ENCODE measurements at places on chromosomes 6 and 20.

- DNase-seq, result no peak
Measured at GRCh38 chr6:158002951-158003853, 21.5 kb downstream of the SYNJ2 start.

- peak; percentile 89 for DNase-seq
Measured at GRCh38 chr6:31737991-31738979, 1.5 kb upstream of the MSH5 start.

DNA sequence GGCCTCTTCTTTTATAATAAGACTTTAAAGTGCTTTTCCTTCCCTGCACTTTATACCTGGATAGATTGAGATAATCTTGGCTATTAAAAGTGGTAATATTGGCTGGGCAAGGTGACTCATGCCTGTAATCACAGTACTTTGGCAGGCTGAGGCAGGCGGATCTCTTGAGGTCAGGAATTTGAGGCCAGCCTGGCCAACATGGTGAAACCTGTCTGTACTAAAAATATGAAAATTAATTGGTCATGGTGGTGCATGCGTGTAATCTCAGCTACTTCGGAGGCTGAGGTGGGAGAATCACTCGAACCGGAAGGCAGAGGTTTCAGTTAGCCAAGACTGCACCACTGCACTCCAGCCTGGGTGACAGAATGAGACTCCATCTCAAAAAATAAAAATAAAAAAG lies 197.1 kb upstream of the RGS17 start:
- no peak for DNase-seq

GRCh38 chr20:35359335-35359950 lies 52.3 kb downstream of the UQCC1 start:
- no peak for DNase-seq

DNA sequence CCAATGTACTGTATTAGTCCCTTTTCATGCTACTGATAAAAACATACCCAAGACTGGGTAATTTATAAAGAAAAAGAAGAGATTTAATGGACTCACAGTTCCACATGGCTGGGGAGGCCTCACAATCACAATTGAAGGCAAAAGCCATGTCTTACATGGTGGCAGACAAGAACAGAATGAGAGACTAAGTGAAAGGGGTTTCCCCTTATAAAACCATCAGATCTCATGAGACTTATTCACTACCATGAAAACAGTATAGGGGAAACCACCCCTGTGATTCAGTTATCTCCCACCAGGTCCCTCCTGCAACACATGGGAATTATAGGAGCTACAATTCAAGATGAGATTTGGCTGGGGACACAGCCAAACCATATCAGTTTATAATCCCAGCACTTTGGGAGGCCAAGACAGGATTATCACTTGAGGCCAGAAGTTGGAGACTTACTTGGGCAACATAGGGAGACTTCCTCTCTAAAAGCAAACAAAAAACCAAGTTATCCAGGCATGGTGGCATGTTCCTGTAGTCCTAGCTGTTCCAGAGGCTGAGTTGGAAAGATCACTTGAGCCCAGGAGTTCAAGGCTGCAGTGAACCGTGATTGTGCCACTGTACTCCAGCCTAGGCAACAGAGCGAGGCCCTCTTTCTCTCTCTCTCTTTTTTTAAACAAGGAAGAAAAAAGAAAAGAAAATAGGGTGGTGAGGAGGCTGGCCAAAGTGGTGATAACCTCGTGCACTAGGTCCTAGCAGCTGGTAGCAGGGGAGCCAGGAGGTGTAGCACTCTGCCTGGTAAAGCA lies 22.9 kb upstream of the DDR1 start:
- no peak for DNase-seq

DNA sequence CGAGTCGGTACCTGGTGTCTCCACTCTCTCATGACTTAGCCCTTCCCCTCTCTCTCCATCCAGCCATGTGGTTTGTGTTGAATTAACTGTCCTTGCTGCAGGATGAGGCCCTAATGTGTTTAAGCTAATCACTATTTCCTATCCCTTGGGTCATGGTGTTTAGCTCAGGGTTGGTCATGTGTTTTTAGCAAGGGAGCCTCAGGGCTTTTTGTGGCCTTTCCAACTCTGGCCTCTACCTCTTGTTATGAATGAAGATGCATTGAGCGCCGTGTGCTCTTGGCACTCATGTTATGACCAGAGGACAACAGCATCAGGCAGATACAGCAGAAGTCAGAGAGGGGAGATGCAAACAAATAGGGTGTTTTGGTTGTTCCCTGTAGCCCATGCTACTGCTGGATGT lies 674.2 kb upstream of the FLRT3 start:
- DNase-seq, result no peak

DNA sequence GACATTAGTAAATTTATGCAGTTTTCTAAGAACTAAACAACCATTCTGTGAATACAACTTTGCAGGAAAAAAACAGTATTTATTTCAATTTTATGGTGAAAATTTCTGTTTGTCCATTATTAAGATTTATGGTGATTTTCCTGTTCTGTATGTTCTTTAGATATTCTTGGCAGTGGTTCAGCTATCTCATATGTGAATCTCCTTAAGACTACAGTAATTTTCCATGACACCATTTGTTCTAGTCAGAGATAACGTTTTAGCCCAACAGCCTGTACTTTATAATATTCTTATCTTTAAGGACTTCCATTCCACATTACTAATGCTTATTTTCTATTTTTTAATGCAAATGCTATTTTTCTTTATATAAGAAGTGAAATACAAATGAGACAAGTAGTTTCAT lies 504.0 kb downstream of the RFPL4B start:
- no peak for DNase-seq

DNA sequence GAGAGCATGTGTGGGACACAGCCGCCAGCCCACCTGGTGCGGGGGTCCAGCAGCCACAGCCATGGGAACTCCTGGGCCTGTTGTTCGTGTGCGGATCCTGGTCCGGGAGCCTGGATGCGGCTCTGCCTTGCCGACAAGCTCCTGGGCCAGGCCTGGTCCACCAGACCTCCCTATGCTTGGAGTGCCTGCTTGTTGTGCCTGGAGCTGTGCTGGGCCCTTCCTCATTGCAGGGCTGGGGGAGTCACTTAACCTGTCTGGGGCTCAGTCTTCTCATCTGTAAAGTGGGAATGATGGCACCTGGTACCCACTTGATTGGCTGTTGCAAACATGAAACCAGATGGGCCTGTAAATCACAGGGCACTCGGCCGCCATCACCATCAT lies 2.6 kb upstream of the OSBPL2 start:
- no peak for DNase-seq

- DNase-seq, result no peak
Measured at GRCh38 chr6:29941471-29941870, 861 bp upstream of the HLA-A start.

DNA sequence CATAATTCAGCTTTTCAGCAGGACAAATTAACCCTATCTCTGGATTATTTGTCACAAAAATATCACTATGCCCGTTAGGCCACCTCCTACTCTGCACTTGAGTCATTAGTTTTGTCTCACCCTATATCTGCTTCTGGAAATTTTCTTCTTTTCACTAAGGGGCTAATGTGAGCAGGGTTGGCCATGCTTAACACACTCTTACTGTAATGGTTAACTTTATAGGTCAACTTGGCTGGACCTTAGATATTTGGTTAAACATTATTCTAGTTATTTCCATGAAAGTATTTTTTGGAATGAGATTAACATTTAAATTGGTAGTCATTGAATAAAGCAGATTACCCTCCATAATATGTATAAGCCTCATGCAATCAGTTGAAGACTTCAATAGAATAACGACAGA lies 394.6 kb upstream of the PTCHD4 start:
- no peak for DNase-seq

GRCh38 chr6:127854009-127854408 lies 46.8 kb downstream of the THEMIS start:
- DNase-seq, result no peak

DNA sequence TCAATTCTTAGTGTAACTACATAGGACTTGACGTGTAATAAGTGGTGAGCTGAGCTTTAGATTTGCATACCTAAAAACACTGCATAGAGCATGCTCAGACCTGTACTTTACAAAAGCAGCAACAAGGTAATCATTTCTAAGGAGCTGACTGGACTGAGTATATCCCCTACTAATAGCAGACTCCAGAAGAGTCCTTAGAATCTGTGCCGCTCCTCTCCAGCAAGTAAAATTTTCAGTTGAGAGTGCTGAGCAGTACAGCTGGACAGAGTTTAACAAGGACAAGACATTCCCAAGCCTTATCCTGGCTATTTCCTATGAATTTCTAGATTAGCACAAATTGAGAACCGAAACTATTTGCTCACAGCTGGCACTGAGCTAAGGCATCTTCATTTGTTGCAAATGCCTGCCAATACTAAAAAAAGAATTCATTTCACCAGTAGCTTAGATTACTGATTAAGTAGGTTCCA lies 26.1 kb upstream of the KLHL31 start:
- no peak for DNase-seq

DNA sequence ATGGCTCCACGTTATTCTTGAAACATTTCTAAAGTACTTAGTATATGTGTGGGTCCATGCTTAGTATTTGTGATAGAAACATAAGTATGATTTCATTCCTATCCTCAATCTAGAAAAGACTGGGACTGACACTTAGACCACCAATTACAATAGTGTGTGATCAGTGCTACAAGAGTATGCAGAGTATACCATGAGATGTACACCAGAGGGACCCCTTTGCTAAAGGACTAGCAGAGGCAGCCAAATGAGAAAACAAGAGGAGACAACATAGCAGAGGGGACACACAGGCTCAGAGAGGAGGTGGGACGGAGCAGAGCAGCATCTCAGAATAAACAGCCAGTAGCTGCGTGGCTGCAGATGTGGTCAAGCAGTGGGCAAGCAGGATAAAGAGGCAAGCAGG lies 21.0 kb downstream of the RMND1 start:
- no peak for DNase-seq

- peak; percentile 3 for DNase-seq
Measured at GRCh38 chr20:431012-431904, 23.2 kb downstream of the RBCK1 start.

DNA sequence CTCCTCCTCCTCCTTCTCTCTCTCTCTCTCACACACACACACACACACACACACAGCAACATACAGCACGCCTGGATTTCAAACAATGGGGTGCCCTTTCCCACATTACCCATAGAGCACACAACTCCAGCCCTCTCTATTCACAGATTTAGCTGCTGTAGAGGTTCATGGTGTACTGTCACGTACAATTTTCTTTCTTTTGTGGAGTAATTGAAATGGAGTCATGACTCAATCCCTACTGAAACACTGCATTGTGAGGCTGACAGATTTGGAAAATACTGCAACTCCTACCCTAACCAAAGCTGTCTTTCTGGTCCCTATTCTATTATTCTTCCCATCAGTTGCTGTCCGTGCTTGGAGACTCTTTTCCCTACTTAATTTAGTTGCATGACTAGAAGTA lies 166.9 kb downstream of the EDN1 start:
- DNase-seq, result no peak

DNA sequence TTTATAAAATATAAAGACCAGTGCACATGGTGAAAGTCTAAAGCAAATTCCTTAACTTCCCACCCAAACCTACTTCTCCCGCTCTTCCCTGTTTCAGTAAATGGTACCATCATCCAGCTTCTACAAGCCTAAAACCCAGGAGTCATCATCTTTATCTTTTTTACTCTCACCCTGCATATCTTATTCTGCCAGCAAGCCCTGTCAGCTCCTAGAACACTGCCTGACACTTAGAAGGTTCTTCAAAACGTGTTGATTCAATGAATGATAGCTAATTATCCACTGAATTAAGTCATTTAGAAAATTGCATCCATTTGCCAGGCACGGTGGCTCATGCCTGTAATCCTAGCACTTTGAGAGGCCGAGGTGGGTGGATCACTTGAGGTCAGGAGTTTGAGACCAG lies 185.7 kb downstream of the TFAP2B start:
- DNase-seq, result no peak

DNA sequence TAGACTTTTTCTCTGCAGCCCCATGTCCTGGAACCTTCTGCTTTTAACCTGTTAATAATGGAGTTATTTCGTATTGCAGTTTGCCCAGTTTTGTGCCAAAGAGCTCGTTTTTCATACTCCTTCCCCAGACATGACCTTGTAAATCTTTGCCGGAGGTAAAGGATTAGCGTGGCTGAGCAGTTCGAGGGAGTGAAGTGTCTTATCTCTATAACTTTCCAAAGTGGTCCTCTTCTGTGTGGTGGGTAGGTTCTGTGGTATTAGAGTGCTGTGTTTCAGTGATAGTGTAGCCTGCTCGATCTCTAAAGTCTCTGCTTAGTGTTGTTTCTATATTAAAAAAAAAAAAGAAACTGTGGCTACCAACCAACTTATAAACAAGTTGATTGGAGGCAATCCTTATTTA lies 67.5 kb downstream of the FARS2 start:
- no peak for DNase-seq

- no peak for DNase-seq
Measured at GRCh38 chr20:1904135-1904534, 8.9 kb downstream of the SIRPA start.

GRCh38 chr6:36028088-36028876 lies 674 bp downstream of the MAPK14 start:
- DNase-seq, result no peak

GRCh38 chr20:258269-258858 lies 840 bp downstream of the DEFB132 start:
- DNase-seq, result no peak

GRCh38 chr20:31580706-31581105 lies 24.4 kb upstream of the ID1 start:
- DNase-seq, result no peak

DNA sequence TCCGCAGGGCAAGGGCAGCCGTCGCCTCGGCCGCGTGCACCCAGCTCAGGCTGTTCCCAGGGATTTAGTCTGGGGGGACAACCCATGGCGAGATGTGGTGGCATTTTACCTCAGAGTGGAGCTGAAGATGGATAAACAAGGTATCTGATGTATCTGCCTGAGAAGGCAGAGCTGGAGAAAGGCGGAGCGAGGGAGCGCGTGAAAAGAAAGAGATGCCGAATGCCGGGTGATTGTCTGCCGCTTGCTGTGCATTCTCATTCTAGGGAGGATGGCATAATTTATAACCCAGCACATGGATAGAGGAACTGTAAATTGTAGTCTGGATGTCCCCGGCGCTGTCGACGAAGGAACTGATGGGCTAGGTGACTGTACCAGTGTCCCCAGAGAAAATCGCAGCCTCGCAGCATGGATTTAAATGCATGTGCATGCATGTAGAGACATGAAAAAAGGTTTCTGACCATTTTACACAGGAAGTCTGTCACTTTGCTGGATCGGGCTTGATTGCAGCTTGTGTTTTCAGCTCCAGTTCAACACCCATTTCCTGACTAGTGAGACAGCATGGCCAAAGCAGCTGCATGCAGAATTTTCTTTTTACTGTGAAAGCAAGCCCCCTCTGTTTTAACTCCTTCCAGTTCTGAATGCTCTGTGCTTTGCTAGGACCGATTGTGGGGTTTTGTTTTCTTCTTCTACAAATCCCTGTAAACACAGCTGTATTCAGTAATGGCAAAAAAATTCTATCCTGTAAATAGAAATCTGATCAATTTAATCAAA lies 149.7 kb downstream of the PRL start:
- DNase-seq, result no peak

GRCh38 chr6:11700118-11700718 lies 78.4 kb downstream of the ADTRP start:
- DNase-seq, result no peak

- no peak for DNase-seq
Measured at GRCh38 chr6:48961781-48962415, 501.2 kb downstream of the MMUT start.

- DNase-seq, result no peak
Measured at GRCh38 chr6:150068720-150069648, at the start of gene ULBP3. Gene ULBP3 (minus strand): TSS chr6:150069121. CDS start chr6:150069066, 55 bp downstream.

- no peak for DNase-seq
Measured at GRCh38 chr6:25296217-25296905, 17.2 kb downstream of the CARMIL1 start.

- DNase-seq, result no peak
Measured at GRCh38 chr6:93550551-93551276, 131.4 kb upstream of the EPHA7 start.

Data from KG1 (cell line).